ENCODE measurements at places on chromosomes 12 and 14.

DNA sequence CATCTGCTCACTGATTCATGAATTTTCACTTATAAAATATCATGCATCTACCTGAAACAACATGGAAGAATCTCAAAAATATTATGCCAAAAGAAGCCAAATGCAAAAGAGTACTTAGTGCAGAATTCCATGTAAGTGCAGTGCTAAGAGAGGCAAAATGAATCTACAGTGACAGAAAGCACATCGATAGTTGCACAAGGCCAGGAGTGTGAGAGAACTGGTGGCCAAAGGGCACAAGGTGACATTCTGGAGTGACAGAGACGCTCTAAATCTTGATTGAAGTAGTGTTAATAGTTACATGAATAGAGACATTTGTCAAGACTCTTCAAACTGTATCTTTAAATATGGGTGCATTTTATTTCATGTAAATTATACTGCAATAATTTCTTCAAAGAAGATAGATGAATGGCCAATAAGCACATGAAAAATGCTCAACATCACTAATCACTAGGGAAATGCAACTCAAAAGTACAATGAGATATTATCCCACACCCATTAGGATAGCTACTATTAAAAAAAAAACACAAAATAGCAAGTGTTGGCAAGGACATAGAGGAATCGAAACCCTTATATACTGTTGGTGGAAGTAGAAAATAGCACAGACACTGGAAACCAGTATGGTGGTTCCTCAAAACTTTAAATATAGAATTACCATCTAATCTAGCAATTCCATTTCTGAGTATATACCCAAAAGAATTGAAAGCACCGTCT is 71.7 kb upstream of the KICS2 start:
- DNase-seq = no peak

DNA sequence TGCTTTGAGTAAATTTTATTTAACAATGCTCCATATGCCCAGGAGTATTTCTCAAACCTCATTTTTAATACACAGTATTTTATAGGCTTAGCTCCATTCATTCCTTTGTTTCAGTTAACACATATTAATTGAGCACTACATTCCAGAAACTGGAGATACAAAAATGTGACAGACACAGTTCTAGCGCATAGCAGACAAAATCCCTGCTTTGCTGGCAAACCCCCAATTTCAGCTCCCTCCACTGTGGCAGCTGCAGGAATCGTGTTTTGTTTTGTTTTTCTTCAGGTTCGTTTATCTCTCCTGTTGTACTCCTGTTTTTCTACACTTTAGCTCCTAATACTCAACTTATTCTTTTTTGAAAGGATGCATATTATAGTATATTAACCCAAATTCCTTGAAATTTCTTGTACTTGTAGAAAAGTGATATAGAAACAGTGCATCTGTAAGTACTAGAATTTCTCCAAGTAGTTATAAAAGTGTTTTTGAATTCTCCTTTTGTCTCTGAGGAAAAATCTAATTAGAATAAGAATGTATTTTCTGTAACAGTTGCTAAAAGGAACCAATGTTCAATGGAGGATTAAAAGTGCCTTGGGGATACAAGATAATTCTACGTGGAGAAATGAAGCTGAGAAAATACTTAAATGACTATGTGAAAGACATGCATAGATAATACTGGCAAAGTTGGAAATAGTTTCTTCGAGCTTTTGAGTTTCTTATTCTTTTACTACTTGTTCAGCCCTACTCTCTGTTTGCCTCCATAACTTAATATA is 6.4 kb upstream of the RAB21 start:
- DNase-seq = no peak

GRCh38 chr14:69289811-69290520 is 30.0 kb downstream of the GALNT16 start:
- DNase-seq = no peak

- no peak for DNase-seq
Measured at GRCh38 chr12:84079626-84080025, 833.0 kb downstream of the SLC6A15 start.

GRCh38 chr12:5715021-5715420 is 230.0 kb downstream of the ANO2 start:
- no peak for DNase-seq

DNA sequence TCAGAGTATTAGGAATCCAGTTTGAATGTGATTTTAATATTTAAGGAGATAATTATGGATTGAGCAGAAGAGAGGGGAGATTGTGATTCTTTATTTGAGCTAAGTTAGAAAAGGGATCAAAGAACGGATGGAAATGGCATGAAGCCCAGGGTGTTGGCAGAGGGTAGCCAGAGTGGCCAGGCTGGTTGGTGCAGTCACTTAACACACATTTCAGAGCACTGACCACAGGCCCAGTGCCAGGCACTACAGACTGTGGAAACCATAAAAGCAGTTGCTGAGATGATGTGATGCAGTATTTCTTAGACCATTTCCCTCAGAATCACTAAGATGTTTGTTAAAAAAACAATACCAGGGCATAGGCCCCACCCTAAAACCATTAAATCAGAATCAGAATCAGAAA is 167.7 kb upstream of the AMIGO2 start:
- DNase-seq = no peak

DNA sequence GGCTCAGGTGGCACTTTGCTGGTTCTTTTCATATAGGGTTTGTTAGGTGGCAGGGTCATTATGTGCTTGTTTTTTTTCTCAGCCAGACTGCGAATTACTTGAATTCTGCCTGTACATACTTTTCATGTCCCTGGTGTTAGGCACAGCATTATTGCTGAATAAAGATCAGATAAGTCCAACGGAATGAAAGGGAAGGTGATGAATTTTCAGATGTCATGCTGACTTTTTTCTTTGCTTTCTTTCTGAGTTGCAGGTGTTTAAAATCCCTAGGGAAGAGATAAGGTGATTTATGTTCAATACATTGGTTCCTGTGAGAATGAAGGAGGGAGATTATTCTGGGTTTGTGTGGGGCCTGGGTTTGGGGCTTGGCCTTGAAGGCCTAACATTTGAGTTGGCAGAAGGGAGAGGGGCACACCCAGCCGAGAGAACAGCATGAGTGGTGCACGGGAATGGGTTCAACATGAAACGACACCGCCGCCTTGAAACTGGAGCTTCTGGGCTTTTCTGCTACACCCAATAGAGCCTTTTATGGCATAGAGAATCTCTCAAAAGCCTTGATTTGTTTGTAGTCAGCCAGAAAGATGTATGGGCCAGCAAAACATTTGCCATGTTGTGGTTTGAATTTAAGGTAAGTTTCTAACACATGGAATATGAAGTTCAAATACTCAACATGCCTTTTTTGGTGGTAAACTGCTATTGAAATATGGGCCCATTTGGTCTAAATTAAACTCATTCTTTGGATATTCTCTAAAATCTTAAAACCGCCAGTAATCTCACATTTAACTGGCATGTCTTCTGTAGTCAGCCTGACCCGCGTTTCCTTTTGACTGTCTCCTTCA is 477.0 kb downstream of the PCNX1 start:
- DNase-seq = no peak

- peak; percentile 49 for DNase-seq
Measured at GRCh38 chr14:64841121-64841651, 38.5 kb downstream of the SPTB start.

GRCh38 chr12:3262470-3262869 is 185.3 kb downstream of the TSPAN9 start:
- DNase-seq = no peak

DNA sequence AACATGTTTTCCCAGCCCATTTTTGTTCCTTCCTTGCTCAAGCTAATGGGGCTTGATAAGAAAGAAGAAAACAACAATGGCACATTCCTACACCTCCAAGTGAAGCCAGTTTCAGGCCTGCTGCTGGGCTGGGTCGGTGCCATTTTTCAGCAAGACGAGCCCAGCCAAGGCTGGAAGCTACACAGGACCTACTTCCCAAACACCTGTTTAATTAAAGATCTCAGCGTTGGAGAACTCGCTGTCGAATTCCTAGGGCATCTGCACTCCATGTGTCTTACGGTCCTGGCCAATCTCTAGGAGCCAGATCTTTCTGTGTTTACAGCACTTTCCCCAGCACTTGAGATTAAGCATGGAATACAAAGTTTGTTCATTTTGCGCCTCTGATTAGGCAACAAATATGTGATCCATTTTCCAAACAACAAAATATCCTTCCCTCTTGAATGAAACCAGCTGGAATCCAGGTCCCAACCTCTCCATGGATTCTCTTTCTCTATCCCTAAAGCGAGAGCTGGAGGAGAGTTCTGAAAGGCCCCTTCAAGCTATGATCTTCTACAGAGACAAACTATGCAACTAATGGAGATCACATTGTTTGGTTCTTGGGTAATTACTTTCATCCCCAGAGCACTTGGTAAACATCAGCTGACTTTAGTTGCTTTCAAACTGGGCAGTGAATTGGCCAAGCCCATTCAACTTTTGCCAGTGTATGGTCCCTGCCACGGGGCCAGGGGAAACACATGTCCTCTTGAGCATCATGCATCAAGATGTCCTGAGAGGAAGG is 34.3 kb upstream of the TC2N start:
- DNase-seq = no peak

GRCh38 chr12:94622475-94622874 is 27.9 kb downstream of the TMCC3 start:
- no peak for DNase-seq

DNA sequence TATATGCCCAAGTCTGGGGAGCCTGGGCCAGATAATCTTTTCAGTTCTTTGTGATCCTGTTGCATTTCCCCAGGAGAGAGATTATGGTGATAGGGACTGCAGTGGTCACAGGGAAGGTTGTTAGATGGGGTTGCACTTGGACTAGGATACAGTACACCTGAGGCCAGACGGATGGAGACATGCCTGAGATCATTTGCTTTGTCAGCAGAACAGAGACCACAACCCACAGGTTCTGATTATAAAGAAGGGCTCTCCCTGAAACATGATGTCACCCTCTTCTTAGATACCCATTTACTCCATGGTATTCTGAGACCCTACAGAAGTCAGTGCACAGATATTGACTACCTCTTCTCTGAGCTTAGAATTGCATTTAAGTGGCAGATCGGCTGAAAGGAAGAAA is 200.9 kb upstream of the IGF1 start:
- no peak for DNase-seq

GRCh38 chr14:53149668-53150316 is 3.3 kb downstream of the DDHD1 start:
- peak; percentile 51 for DNase-seq

DNA sequence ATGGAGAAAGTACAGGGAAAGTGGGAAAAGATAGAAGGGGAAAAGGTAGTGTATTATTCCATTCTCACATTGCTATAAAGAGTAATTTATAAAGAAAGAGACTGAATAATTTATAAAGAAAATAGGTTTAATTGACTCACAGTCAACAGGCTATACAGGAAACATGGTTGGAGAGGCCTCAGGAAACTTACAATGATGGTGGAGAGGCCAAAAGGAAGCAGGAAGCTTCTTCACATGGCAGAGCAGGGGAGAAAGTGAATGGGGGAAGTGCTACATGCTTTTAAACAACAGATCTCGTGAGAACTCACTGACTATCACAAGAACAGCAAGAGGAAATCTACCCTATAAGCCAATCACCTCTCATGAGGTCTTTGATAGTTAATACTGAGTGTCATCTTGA is 725.0 kb upstream of the FLRT2 start:
- peak; percentile 4 for DNase-seq

GRCh38 chr14:77903937-77904617 is 104.2 kb downstream of the ADCK1 start:
- DNase-seq = no peak

DNA sequence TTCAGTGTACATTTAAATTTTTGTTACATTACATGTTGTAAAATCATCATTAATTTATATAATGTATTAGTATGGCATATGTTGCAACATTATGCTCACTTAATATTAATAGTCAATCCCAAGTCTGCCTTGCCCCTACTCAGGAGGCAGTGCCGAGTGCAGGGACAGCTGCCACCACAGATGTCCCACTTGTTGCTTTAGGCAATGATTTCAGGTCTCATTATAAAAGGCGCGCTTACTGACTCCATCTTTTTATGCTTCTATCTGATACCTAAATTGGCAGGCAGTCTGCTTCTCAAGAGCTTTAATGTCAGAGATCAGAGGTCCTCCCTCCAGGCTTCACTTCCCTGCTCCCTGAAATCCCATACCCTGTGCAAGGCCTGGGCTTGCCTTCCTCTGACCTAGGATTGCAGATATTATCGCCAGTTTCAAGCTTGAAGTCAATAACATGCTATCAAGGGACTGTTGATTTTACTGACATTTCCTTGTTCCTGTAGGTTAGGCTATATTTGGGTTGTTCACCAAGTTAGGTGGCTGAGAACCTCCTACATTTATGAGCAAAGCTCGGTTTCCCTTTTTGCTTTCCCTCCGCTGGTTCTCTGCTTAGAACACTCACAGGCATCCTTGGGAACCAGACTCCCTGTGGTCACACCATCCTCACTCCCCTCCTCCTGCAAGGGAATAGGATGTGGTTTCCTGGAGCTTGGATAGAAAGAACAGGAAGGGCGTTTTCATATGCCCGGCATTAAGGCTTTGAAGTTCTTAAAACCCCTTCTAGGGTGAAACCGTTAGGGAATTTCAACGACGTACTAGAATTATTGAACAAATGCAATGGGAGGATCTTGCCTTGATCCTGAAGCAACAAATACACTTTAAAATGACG is 208.4 kb upstream of the FKBP4 start:
- DNase-seq = no peak

DNA sequence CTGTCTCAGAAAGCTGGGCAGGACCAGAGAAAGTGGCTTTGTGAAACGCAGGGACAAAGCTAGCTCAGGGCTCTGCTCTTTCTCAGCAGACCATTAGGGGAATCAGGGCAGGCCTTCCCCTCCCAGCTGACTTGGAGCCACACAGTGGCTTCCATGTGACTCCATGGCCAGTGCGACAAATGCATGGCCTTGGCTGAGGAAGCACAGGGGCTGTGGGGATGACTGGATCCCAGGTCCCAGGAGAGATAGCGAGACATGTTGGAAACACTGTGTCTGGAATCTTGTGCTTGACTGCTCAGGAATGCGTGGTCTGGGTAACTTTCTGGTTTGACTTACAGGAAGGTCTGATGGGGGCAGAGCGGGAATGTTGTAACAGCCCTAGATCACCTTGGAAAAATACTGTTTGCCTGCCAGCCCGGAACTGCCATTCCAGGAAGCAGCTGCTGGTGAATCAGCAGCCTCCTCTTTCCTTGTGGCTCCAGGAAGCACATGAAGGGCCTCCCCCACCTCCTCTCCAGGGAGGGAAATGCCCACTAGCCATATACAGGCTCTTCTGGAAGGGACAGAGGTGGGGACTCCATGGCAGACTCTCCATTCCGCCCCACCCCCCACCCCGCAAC is 133.5 kb upstream of the HIF1A start:
- DNase-seq = no peak

DNA sequence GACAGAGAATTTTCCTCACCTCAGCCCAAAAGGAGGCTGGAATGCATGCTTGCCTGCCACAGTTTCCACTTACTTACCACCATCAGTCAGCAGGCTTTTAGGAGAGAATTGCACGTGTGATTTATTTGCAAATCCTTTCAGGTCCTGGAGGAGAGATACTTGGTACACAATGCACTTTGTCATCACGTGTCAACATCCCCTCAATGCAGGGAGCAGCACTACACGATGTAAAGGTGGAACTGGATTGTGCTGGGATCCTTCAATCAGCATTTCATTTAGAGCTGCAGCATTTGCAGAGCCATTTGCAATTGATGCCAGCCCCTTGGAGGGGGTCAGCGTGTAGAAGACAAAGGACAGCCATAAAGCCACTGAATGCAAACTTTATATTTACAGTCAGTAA is 218.1 kb downstream of the GLT1D1 start:
- no peak for DNase-seq

GRCh38 chr14:55129428-55130195 is 560 bp downstream of the LGALS3 start:
- no peak for DNase-seq

- DNase-seq = no peak
Measured at GRCh38 chr12:7650091-7650490, 15.6 kb downstream of the APOBEC1 start.
